ENCODE measurements at places on chromosomes 6 and 20.

- DNase-seq, result peak; percentile 44
Observed at GRCh38 chr6:3748208-3749066, 3.1 kb downstream of the PXDC1 start.

GRCh38 chr6:168934660-168935627 lies 318.7 kb downstream of the THBS2 start:
- DNase-seq, result no peak

DNA sequence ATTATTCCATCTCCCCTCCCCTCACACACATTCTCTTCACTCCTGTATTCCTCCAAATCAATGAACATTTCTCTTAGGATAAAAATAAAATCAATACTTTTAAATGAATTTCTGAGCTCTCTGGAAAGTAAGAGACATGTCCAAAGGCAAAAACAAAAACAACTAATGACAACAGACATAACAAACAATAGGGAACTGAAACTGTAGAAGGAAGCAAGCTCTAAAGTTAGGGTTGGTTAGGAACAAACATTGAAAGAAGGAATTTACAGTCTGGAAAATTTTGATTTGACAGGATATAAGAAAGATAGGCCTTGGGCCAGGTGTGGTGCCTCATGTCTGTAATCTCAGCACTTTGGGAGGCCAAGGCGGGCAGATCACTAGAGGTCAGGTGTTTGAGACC lies 17.5 kb upstream of the MYCT1 start:
- no peak for DNase-seq

- DNase-seq, result no peak
Observed at GRCh38 chr6:49923826-49924225, 40.1 kb downstream of the DEFB114 start.

DNA sequence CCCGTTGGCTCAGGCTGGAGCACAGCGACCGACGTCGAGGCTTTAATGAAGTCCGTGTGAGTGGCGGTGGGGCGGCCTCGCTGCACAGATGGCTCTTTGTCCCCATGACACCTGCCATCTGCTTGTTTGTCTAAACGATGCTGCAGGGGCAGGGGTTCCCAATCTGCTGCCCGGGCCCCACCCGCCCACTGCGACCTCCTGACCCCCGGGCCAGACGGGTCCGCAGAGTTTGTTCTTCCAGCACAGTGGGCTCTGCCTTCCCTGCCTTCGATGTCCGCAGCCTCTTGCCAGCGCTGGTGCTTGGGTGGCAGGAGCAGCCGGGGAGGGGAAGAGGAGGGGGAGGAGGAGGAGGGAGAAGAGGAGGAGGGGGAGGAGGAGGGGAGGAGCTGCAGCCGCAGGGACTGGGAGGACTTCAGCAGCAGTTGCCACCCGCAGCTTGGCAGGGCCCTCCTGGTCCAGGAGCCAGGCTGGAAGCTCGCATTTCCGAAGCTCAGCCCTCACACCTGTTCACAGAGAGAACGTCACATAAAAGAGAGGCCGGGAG lies 210.0 kb downstream of the DLL1 start:
- no peak for DNase-seq

DNA sequence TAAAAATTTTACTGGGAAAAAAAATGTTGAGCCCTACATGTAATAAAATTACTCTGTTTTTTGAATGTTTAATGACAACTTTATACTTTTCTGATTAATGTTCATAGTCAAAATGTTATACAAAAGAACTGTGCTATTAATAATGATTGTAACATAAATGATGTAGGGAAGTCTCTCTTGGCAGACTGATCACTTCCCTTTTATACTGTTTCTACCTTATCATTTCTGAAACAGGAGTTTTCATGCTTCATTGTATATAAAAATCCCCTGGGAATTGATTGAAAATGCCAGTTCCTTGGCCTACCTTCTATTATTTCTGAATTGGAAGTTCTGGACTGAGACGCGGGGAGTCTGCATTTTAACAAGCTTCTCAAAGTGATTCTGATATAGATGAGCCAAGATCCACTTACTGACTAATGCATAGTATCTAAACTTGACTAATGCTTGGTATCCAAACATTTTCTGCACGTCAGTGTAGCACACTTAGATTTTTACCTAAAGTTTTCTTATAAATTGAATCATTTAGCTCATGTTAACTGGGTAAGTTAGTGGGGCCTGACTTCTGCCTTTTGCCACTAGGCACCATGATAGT lies 7.2 kb upstream of the HDAC2 start:
- DNase-seq, result no peak

DNA sequence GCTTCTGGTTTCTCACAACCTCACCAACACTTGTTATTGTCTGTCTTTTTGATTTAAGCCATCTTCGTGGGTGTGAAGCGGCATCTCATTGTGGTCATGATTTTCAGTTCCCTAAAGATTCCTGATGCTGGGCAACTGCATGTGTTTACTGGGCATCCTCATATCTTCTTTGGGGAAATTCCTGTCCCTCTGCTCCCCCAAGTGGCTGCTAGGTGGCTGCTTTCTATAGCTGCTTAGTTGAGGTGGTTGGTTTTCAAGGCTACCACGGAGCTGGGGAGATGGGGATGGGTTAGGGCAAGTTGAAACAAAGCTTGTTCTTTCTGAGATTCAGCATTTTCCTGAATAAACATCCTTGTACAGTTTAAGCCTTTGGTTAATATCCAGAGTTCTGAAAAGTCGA lies 403.9 kb upstream of the SULF2 start:
- no peak for DNase-seq

DNA sequence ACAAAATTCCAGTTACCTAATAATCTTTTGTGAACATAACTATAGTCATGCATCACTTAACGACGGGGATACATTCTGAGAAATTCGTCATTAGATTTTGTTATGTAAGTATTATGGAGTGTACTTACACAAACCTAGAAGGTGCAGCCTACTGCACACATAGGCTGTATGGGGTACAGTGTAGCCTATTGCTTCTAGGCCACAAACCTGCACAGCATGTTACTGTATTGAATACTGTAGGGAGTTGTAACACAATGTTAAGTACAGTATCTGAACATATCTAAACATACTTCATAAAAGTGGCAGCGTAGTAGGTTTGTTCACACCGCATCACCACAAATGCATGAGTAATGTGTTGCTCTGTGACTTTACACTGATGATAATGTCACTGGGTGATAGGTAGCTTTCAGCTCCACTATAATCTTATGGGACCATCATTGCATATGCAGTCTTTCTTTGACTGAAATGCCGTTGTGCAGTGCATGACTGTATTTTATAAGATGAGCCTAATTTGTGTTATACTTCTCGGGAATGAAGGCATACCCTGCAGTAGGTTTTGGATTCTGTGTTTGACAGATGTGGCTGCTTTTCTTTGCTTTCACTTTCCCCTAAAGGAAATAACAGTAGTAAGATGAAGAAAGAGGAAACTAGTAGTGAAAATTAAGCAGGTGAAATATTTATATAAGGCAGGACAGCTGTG lies 365.6 kb downstream of the FARS2 start:
- no peak for DNase-seq

GRCh38 chr6:148212366-148212765 lies 130.3 kb upstream of the SASH1 start:
- no peak for DNase-seq

DNA sequence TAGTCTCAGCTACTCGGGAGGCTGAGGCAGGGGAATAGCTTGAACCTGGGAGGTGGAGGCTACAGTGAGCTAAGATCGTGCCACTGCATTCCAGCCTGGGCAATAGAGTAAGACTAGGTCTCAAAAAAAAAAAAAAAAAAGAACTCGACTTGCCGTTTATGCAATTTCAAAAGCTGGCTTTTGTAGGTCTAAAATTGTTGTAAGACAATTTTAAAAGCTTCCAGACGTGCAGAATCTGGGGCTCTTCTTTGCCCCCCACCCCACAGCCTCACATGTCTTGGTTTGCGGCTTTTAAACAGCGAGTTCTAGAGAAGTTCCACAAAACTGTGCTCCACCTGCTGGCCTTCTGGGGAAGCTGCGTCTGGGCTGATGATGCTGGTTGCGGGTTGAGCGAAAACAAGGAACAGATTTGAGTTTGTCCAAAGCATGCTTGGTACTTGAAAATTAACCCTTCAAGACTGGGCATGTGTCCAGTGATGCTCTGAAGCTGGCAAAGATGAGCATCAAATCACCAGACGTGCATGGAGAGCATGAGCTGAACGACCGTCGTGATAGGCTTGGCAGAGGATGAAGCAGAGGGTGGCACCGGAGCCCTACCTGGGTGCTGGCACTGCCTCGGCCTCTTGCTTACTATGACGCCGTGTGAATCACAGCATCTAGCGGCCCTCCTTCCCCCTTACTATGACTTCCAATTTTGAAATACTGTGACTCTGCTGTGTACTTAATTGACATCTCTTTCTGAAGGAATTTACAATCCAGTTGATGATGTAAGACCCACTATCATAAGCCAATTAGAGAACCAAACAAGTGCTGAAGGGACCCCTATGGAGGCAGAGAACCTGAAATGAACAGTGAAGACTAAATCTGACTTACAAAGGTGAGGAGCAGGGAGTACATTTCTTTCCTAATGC lies 171.4 kb downstream of the GMPR start:
- peak; percentile 61 for DNase-seq

GRCh38 chr20:51547951-51548350 lies 5.4 kb upstream of the NFATC2 start:
- no peak for DNase-seq

GRCh38 chr6:47076422-47077344 lies 34.6 kb upstream of the ADGRF1 start:
- no peak for DNase-seq

Measured in activated naive CD4-positive, alpha-beta T cell treated with Interleukin-2 at 50 U/mL for 16 hours (primary cell).